ENCODE measurements at places on chromosomes 1 and 21. TPM values are rescaled to one million over a fixed set of nuclear protein-coding genes. Genes with fewer than 3 reads are reported as not detected.

ERICH3 gene
- total RNA-seq = not detected

- DNase-seq = peak; percentile 97
- no peaks in the 10 kb centered on the region for H3K4me1 ChIP-seq
- peak overlapping the region; percentile 71 for H3K4me3 ChIP-seq
- H3K27me3 ChIP-seq = peaks cover 74% of the 10 kb centered on the region
These were observed 7.0 kb downstream of the LRRC71 start for GRCh38 chr1:156927215-156928042.

SLAMF9 gene
- total RNA-seq = not detected

SLC5A9 gene
- total RNA-seq = 295 TPM

DNA sequence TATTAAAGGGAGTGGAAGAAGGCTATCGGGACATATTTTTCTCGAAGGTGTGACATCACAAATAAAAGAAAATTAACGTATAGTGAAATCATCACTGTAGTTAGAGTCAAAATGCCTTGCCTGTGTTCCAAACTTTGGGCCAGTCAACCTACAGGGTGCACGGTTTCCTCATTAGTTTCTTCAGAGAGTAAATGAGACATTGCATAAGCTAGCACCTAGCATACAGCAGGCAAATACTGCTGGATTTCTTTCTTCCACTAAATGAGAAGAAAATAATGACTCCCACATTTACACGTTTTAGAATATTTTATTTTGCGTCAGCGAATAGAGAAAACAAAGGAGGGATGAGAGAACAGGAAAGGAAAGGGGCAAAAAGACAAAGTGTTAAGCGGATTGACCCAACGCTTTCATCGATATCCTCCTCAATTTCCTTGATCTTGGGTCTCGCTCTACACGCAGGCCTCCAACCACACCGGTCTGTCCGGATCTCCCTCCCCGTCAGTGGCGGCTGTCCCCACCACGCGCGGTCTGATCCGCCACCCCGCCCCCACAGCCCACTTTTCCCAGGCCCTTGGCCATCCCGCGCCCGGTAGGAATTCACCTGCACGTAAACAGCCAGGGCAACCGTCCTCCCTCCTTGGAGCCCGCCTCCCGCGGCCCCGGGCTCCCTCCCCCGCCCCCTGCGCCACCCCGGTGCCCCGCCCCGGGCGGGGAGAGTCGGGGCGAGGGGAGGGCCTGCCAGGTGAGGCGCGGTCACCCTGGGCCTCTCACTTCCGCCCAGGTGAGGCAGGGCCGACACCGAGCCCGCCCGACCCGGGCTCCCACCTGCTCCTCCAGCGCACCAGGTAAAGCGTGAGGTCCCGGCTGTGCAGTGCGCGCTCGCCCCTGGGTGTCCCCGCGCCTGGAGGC is at the start of gene PATJ:
TSS of gene PATJ (plus strand) at position 770 of the 909 bp plus-strand sequence. CDS start 20,413 bp downstream, outside the sequence.
- no peak within 1 kb of the TSS for H3K27ac ChIP-seq
- no peaks in the 10 kb centered on the region for H3K27me3 ChIP-seq
- DNase-seq = peak; percentile 94
- H3K4me1 ChIP-seq = peaks cover 5% of the 10 kb centered on the region

DNA sequence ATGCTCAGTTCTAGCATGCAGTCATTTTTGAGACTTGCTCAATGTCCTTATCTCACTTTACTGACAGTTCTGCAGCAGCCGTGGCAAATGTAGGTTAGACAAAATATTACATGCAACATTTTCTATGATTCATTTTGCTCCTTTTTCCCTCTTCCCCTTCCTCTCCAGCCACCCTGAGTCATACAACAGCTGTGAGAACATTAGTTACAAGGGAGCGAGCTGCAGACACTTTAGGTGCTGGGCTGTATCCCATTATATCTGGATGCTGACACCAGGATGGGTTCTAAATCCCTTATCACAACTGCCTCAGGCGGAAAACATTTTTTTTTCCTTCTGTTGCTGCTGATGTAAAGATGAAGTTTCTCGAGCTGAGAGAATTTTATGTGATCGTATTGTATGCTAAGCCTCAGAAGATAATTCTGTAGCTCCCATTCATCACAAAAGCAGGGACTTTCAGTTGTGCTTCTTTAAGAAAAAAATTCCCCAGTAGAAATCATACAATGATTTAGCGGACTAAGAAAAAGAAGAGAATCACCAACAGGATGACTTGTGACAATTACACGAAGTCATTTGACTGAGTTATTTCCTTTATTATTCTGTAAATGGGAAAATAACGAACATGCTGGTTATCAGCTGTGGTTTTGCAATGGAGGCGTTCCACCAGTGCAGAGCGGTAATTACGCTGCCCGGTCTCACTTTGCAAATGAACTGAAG is 345.0 kb downstream of the DISC1 start:
- H3K36me3 ChIP-seq = no peaks in the 10 kb centered on the region
- H3K4me3 ChIP-seq = no peak overlapping the region
- no peaks in the 10 kb centered on the region for H3K27me3 ChIP-seq
- DNase-seq = no peak
- no peaks in the 10 kb centered on the region for H3K4me1 ChIP-seq
- H3K27ac ChIP-seq = no peak overlapping the region

GRCh38 chr1:164311377-164311776 is 247.6 kb upstream of the PBX1 start:
- no peaks in the 10 kb centered on the region for H3K27me3 ChIP-seq
- H3K4me3 ChIP-seq = no peak overlapping the region
- DNase-seq = no peak
- no peaks in the 10 kb centered on the region for H3K36me3 ChIP-seq
- no peak overlapping the region for H3K27ac ChIP-seq

WDR64 gene
- not detected for total RNA-seq

FAM72C gene
- 5.4 TPM for total RNA-seq

DNA sequence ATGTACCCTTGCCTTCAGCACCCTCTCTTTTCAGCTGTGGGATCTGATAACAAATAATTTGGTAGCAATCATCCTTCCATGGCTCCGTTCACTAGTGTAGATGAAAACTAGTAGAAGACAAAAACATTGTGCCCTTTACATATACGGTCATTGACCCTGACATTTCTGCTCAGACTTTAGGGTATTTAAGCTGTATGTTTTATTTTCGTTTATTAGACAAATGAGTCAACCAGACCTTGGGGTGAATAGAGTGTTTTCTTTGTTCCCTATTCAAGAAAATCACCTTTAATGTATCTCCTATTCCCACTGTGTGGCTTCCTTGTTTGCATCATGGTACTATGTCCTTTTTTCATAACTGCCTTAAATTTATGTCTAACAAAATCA is 187.3 kb downstream of the VAV3 start:
- no peak overlapping the region for H3K27ac ChIP-seq
- H3K4me1 ChIP-seq = no peaks in the 10 kb centered on the region
- H3K4me3 ChIP-seq = no peak overlapping the region
- no peak for DNase-seq
- H3K36me3 ChIP-seq = no peaks in the 10 kb centered on the region

GRCh38 chr1:33918368-33918767 is 54.5 kb downstream of the HMGB4 start:
- DNase-seq = no peak
- H3K36me3 ChIP-seq = no peaks in the 10 kb centered on the region
- H3K27ac ChIP-seq = no peak overlapping the region

- H3K4me1 ChIP-seq = no peaks in the 10 kb centered on the region
- H3K4me3 ChIP-seq = no peak overlapping the region
- H3K27ac ChIP-seq = no peak overlapping the region
- H3K36me3 ChIP-seq = peaks cover 15% of the 10 kb centered on the region
- H3K27me3 ChIP-seq = no peaks in the 10 kb centered on the region
These were observed 13.3 kb downstream of the ATF6 start for GRCh38 chr1:161779393-161779792.

DNA sequence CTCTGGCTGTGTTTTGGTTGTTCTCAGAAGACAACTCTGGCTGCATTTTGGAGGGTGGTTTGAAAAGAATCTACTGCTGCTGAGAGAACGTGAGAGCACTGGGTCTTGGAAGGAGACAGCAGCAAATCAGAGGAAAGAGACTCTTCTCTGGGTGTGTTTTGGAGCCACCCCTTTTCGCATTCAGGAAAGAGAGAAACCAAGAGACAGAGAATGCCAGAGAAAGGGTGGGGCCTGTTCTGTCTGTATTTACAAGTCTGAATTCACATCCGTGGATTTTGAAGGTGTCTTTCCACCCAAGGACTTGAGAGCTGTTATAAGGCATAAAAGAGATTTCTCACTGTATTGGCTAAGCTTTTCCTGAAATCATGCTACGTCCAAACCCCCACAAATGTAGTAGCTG is 187.2 kb downstream of the C1orf94 start:
- DNase-seq = peak; percentile 9
- no peaks in the 10 kb centered on the region for H3K4me1 ChIP-seq

DNA sequence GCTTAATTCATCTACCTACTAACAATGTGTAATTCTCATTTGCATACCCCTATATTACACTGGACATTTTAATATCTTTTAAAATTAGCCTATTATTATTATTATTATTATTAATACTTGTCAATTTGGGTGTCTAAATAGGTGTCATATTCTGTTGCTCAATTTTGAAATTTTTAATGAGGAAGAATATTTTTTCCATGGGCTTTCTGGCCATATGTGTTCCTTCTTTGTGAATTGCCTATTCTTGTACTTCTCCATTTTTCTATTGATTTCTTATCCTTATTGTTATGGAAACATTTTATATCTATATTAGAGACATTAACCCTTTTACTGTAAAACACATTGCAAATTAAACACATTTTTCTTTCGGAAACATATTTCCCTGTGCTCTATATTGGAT is 6.4 kb upstream of the NIBAN1 start:
- no peak for DNase-seq
- no peaks in the 10 kb centered on the region for H3K4me1 ChIP-seq
- H3K27ac ChIP-seq = no peak overlapping the region

DNA sequence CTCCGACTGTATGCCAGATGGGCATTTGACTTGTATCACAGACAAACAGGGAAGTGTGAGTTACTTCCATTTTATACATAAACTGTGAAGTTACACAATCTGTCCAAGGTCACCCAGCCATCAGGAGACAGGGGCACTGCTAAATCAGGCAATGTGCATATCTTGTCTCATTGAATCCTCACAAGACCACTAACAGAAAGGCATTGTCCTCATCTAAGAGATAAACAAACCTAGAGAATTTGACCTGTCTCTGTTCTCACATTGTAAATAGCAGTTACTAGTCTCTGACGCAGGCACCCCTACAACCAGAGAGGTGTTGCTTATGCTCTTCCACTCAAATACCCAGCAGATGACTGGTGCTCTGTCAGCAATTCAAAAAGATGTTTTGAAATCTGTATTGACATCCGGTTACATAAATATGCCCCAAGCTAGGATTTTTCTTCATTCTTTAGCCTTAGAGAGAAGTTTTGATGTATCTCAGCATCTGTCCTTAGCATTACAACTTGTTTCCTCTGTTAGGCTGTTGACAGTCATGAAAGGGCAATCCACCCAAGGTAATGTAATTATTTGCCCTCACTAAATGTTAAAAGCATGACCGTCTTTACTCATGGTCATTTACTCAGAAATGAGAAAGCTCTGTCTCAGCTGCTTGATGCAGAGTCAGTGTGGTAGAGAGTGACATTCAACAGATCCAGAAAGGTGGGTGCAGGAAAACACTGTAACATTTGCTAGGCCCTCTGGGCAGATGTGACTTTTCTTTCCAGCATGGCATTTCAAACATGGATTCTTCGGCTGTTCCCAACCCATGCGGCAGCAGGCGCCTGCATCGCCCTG is 51.9 kb upstream of the ZNF326 start:
- no peak overlapping the region for H3K4me3 ChIP-seq
- peaks cover 14% of the 10 kb centered on the region for H3K27me3 ChIP-seq
- DNase-seq = no peak
- no peaks in the 10 kb centered on the region for H3K36me3 ChIP-seq

DNA sequence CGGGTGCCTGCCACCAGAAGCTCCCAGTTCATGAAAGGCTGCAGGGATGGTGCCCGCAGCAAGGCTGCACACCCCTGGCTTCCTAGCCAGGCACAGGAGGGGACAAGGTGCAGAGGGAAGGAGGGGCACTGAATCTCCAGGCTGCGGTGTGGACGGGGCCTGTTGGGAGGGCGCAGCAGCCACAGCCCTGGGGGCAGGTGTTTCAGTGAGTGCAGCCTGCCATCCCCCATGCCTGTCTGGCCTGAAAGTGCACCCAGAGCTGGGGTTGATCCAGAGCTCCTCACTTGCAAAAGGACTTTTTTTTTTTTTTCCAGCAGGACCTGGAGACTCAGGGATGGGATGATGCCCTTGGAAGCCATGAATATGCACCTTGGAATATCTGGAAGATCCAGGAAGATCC is 153.7 kb upstream of the C1orf174 start:
- no peaks in the 10 kb centered on the region for H3K4me1 ChIP-seq
- DNase-seq = no peak
- no peak overlapping the region for H3K27ac ChIP-seq
- H3K27me3 ChIP-seq = no peaks in the 10 kb centered on the region

DNA sequence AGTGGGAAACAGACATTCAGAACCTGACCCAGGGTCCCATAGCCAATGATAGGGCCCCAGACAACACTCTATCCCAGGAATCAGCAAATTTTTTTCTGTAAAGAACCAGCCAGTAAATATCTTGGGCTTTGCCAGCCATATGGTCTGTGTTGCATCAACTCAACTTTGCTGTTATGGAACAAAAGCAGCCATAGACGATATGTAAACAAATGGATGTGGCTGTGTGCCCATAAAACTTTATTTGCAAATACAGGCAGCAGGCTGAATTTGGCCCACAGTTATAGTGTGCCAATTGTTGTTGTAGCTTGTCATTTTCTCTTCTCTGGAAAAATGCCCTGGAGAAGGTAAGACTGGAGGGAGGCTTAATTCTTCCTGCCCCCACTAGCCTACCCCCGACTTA is 431.1 kb upstream of the VAMP3 start:
- no peak overlapping the region for H3K4me3 ChIP-seq
- no peak overlapping the region for H3K27ac ChIP-seq
- no peaks in the 10 kb centered on the region for H3K4me1 ChIP-seq
- no peak for DNase-seq
- H3K27me3 ChIP-seq = no peaks in the 10 kb centered on the region
- H3K36me3 ChIP-seq = no peaks in the 10 kb centered on the region

- H3K4me1 ChIP-seq = no peaks in the 10 kb centered on the region
- H3K27me3 ChIP-seq = no peaks in the 10 kb centered on the region
- no peak overlapping the region for H3K27ac ChIP-seq
- no peak overlapping the region for H3K4me3 ChIP-seq
- no peaks in the 10 kb centered on the region for H3K36me3 ChIP-seq
- DNase-seq = no peak
These were observed 27.1 kb upstream of the C1orf105 start for GRCh38 chr1:172393354-172393753.

GRCh38 chr1:88961647-88962275 is 30.7 kb downstream of the KYAT3 start:
- H3K27ac ChIP-seq = no peak overlapping the region
- no peaks in the 10 kb centered on the region for H3K27me3 ChIP-seq
- peaks cover 75% of the 10 kb centered on the region for H3K36me3 ChIP-seq
- no peak overlapping the region for H3K4me3 ChIP-seq

NUAK2 gene
- total RNA-seq = 21.3 TPM

DNA sequence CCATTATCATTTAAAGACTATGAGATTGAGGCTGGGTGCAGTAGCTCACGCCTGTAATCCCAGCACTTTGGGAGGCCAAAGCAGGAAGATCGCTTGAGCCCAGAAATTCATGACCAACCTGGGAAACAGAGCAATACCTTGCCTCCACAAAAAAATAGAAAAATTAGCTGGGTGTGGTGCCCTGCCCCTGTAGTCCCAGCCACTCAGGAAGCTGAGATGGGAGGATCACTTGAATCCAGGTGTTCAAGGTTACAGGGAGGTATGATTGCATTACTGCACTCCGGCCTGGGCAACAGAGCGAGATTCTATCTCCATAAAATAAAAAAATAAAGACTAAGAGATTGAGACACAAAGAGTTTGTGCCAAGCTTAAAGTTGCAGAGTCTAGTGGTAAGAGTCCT is 537.0 kb downstream of the DPYD start:
- no peak overlapping the region for H3K4me3 ChIP-seq
- no peak overlapping the region for H3K27ac ChIP-seq
- peaks cover 5% of the 10 kb centered on the region for H3K4me1 ChIP-seq
- H3K36me3 ChIP-seq = no peaks in the 10 kb centered on the region
- H3K27me3 ChIP-seq = no peaks in the 10 kb centered on the region

All from endodermal cell (in vitro differentiated cells).